CD14-positive monocyte (primary cell): ENCODE measurements at places on chromosomes 4 and X. TPM values are rescaled to one million over a fixed set of nuclear protein-coding genes. Genes with fewer than 3 reads are reported as not detected.

GRCh38 chr4:39814403-39815185 is 116.7 kb downstream of the UBE2K start:
- H3K27ac ChIP-seq: no peak overlapping the region

FTSJ1 gene
- 44.3 TPM for polyA plus RNA-seq

DNA sequence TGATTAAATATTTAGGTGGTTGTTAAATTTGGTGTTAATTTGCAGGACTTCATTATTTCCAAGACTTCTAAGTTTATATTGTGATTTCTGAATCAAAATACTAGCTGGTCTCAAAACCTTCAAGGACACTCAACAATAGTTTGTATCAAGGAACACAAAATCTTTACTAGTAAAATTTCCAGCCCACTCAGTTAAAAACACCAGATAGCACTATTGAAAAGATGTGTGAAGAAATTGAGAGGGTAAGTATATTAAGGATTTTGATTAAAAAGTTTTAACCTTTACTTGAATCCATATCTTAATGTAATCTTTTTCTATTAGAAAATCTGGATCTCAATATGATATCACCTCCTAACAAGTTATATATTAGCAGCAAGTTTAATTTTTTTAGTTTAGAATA is 89.3 kb upstream of the UGT8 start:
- H3K36me3 ChIP-seq: no peaks in the 10 kb centered on the region
- H3K27me3 ChIP-seq: no peaks in the 10 kb centered on the region
- no peak overlapping the region for H3K4me3 ChIP-seq
- H3K4me1 ChIP-seq: no peaks in the 10 kb centered on the region
- no peak overlapping the region for H3K27ac ChIP-seq

GRCh38 chrX:119218198-119218597 is 17.9 kb upstream of the PGRMC1 start:
- no peak overlapping the region for H3K4me3 ChIP-seq
- no peak for DNase-seq
- no peaks in the 10 kb centered on the region for H3K36me3 ChIP-seq
- no peak overlapping the region for H3K27ac ChIP-seq

PPP1R2C gene
- not detected in 2 replicates for polyA plus RNA-seq

STPG2 gene
- not detected for polyA plus RNA-seq

LINC00632 gene
- not detected in 2 replicates for polyA plus RNA-seq

DNA sequence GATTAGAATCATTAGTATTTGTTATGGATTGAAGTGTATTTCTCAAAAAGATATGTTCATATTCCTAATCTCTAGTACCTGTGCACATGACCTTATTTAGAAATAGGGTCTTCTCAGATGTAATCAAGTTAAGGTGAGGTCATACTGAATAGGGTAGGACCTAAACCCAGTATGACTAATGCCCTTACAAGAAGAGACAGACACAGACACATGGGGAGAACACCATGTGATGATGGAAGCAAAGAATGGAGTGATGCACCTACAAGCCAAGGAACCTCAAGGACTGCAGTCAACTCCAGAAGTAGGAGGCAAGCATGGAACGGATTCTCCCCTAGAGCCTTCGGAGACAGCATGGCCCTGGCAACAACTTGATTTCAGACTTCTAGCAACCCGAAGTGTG is 31.4 kb downstream of the OTUD4 start:
- H3K4me3 ChIP-seq: no peak overlapping the region
- no peak for DNase-seq
- H3K27ac ChIP-seq: no peak overlapping the region
- H3K36me3 ChIP-seq: peaks cover 100% of the 10 kb centered on the region

GRCh38 chr4:166531703-166532102 is 658.7 kb downstream of the TLL1 start:
- H3K27ac ChIP-seq: no peak overlapping the region
- no peaks in the 10 kb centered on the region for H3K27me3 ChIP-seq
- H3K4me1 ChIP-seq: no peaks in the 10 kb centered on the region

DNA sequence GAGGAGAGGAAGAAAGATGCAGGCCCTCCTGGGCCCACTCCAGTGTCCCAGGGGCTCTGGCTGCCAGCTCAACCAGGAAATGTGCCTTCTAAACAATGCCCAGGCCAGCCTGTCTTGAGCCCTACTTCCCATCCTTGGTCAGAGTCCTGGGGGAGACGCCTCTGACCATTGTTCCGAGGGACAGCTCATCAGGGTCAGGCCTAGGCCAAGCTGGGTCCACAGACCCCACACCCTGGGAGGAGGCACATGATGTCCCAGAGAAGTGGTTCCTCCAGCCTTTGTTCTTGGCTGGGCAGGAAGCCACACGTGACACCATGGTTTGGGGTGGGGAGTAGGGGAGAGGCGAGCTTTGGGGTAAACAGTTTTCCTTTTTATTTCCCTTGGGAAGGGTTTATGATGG is 102.5 kb downstream of the EFNB1 start:
- no peaks in the 10 kb centered on the region for H3K36me3 ChIP-seq
- H3K27ac ChIP-seq: no peak overlapping the region
- DNase-seq: no peak
- H3K4me1 ChIP-seq: no peaks in the 10 kb centered on the region

DNA sequence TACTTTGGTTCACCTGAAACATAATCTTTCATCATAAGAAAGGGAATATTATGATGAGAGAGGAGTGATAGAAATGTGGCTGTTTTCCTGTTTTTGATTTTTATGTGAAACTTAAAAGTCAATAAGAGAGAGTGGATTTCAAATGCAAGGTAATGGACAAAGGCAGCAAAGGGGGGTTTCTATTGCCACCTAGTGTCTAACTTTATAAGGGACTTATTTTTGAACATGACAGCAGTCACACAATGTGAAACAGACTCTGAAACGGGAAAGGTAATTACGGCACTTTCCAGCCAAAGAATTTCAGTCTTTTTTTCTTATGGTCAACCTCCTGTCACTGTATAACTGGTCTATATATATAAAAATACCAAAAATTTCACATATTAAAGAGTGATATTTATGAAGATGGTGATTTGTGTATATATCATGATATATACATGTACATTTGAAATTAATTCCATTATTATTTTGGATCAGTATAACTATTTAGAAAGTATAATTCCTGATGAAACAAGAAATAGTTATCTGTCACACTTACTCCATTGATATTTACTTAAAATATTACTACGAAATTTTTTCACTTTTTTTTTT is 127.1 kb downstream of the FBXO8 start:
- no peaks in the 10 kb centered on the region for H3K4me1 ChIP-seq
- H3K4me3 ChIP-seq: no peak overlapping the region
- no peak for DNase-seq
- no peaks in the 10 kb centered on the region for H3K36me3 ChIP-seq
- H3K27ac ChIP-seq: no peak overlapping the region

DNA sequence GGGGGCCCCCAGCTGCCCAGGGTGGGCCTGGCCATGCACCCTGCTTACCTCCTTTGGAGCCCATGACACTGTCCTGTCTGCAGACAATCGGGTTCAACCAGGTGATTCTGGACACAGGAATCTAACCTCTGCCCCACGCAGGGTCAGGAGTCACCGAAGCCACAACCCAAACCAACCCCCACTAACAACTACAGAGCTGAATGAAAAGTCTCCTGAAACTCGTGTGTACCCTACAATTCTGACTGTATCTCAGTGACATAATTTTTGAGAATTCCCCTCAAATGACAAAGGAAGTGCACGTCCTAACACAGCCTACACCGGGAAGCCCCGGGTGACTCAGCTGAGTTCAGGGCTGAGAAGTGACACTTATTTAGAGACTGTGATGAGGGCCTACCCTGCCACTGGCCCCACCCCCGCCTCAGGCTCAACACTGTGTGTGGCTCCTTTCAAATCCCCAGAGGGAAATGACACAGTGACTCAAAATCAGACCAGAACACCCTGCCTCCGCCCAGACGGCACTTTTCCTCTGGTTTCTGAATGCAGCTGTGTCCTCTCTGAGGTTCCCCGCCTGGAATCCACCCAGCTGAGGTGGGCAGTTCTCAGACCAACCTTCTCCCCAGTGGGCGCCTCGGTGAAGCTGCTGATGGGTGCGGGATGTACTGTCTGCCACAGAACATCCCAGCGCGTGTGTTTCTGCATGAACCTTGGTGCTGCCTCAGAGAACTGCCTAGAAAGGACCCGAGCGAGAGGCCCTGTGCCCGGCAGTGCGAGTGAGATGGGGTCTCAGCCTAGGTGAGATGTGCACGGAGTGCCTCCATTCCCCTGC is 9.9 kb downstream of the TNIP2 start:
- H3K27me3 ChIP-seq: no peaks in the 10 kb centered on the region
- peak overlapping the region; percentile 75 for H3K27ac ChIP-seq
- DNase-seq: peak; percentile 78
- peaks cover 16% of the 10 kb centered on the region for H3K4me1 ChIP-seq
- peaks cover 68% of the 10 kb centered on the region for H3K36me3 ChIP-seq
- H3K4me3 ChIP-seq: no peak overlapping the region

DNA sequence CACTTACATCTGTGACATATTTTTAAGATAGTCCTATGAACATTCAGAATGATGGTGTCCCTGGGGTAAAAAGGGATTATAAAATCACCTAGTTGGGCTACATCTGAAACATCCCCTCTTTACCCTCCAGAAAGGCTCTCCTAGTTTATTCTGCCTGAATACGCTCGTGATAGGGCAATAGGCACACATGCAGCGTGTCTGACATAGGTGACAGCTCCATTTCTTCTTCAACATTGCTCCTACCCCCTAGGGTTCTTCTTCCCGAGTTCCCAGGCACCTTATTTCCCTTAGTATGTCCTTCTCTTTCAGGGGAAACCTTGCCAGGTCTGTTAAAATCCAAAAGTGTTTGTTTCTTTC is 27.1 kb upstream of the CFAP299 start:
- no peak overlapping the region for H3K4me3 ChIP-seq
- H3K36me3 ChIP-seq: no peaks in the 10 kb centered on the region
- H3K27ac ChIP-seq: no peak overlapping the region
- no peak for DNase-seq
- no peaks in the 10 kb centered on the region for H3K4me1 ChIP-seq

GRCh38 chr4:40594261-40595178 is 35.1 kb downstream of the RBM47 start:
- H3K27ac ChIP-seq: peak overlapping the region; percentile 4
- no peak overlapping the region for H3K4me3 ChIP-seq
- no peaks in the 10 kb centered on the region for H3K27me3 ChIP-seq
- peaks cover 39% of the 10 kb centered on the region for H3K36me3 ChIP-seq
- H3K4me1 ChIP-seq: peaks cover 3% of the 10 kb centered on the region

DNA sequence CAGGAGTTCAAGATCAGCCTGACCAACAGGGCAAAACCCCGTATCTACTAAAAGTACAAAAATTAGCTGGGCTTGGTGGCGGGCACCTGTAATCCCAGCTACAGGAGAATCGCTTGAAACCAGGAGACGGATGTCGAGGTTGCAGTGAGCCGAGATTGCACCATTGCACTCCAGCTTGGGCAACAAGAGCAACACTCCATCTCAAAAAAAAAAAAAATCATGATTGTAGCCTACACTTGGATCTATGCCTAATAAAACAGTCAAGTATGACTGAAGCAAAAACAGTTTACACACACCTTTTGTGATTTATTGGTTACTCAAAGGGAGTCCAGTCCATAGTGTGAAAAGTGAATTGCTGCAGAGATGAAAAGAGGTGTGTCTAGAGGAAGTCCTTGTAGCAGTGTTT is 34.7 kb upstream of the TASL start:
- no peak for DNase-seq
- H3K4me3 ChIP-seq: peak overlapping the region; percentile 17
- no peaks in the 10 kb centered on the region for H3K27me3 ChIP-seq
- no peaks in the 10 kb centered on the region for H3K36me3 ChIP-seq
- peaks cover 34% of the 10 kb centered on the region for H3K4me1 ChIP-seq

PRSS12 gene
- not detected in 2 replicates for polyA plus RNA-seq

DNA sequence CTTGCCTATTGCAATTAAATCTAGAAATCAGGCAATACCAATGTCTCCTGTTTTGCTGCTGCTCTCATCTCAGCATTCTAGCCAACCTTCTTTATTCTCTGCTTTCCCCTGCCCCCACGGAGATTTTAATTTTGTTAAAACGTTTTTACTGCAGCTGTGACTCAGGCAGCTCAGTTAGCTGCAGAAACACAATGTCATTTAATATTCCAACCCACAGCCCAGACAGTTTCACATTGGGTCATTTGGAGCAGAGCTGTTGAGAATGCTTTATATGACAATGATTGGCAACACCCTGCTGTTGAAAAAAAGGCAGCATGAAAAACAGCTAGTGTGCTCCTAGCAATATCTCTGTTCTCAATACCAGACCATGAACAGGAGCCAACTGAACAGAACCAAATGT is 12.6 kb upstream of the SLC10A4 start:
- no peaks in the 10 kb centered on the region for H3K4me1 ChIP-seq
- no peaks in the 10 kb centered on the region for H3K27me3 ChIP-seq
- H3K36me3 ChIP-seq: no peaks in the 10 kb centered on the region
- no peak overlapping the region for H3K4me3 ChIP-seq

HAND2 gene
- polyA plus RNA-seq: not detected

TMEM33 gene
- polyA plus RNA-seq: 18.0 and 21.7 TPM in 2 replicates

- no peak overlapping the region for H3K27ac ChIP-seq
- no peak overlapping the region for H3K4me3 ChIP-seq
- peaks cover 10% of the 10 kb centered on the region for H3K4me1 ChIP-seq
- DNase-seq: no peak
- peaks cover 14% of the 10 kb centered on the region for H3K27me3 ChIP-seq
Observed at GRCh38 chr4:40745285-40745984, 4.3 kb upstream of the NSUN7 start.

IL13RA2 gene
- polyA plus RNA-seq: not detected in 2 replicates

GRCh38 chrX:68822641-68823410 is 6.0 kb upstream of the EFNB1 start:
- peaks cover under 1% of the 10 kb centered on the region for H3K4me1 ChIP-seq
- H3K27ac ChIP-seq: no peak overlapping the region
- no peak for DNase-seq
- H3K27me3 ChIP-seq: no peaks in the 10 kb centered on the region

- H3K4me3 ChIP-seq: no peak overlapping the region
- DNase-seq: peak; percentile 72
- peak overlapping the region; percentile 43 for H3K27ac ChIP-seq
- H3K4me1 ChIP-seq: peaks cover 34% of the 10 kb centered on the region
- H3K27me3 ChIP-seq: no peaks in the 10 kb centered on the region
Observed at GRCh38 chr4:26197018-26197779, 123.6 kb upstream of the RBPJ start.

DNA sequence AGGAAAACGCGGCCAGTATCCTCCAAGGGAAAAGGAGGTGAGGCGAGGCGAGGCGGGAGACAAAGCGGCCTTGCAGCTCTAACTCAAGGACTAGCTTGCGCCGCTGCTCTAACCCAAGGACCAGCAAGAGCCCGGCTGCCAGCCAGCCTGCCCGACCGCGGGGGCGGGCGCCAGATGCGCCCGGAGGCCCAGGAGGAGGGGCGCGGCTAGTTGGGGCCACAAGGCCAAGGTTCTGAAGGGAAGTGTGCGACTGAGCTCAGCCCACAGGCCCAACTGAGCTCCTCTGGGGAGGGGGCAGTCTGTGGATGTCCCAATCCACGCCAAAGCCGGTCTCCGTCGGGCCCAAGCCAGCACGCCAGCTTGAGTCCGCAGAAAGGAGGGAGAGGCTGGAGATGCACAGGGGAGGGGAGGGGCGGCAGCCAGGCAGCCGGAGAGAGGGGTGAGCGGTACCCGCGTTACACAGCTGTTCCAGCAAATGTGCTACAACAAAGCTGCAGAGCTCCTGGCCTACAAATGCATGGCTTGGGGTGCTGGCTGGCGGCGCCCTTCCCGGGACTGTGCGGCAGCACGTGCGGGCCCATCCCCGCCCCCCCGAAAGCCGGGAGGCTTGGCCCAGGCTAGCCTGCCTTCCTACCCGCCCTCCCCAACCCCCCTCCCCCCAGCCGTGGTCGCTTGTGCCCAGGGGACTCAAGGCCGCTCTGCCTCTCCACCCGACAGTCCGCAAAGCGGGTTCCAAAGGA is 637 bp downstream of the AMER1 start:
- no peak for DNase-seq
- no peaks in the 10 kb centered on the region for H3K27me3 ChIP-seq
